Keratinocyte (primary cell): ENCODE measurements at places on chromosomes 16 and 17.

DNA sequence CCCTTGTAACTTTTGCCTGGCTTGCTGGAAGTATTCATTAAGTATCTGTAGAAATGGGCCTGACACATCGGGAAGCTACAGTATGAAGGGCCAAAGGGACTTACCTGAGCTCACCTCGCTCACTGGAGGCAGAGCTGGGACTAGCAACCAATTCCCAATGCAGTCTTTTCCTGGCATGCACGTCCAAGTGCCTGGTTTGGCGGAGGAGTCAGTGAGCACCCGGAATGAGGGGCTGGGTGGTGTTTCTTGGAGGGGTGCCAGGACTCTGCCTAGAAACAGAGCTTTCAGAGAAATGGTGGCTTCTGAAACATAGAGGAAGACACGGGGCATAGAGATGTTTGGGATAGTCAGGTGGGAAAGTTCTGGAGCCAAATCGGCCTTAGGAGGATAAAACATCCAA, 18.4 kb upstream of the GPRC5C start:
- no peak for DNase-seq

GRCh38 chr16:21326459-21326858, 48.4 kb upstream of the CRYM start:
- no peak for DNase-seq

DNA sequence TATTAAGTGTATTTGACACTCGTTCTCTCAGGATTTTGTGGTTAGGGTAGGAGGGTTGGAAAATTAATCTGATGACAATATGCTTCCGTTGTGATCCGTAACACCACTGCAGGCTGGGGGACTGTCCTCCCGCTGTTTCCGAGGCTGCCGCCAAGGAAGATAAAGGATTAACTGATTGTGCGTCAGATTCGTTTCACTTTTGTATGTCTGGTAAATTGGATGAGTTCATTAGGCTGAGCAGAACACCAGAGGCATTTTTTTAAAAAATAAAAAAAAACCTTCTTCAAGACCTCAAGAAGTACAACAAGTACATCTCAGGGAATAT, 486.7 kb upstream of the SALL1 start:
- peak; percentile 33 for DNase-seq

GRCh38 chr17:77679589-77679988, 278.9 kb upstream of the TNRC6C start:
- no peak for DNase-seq

DNA sequence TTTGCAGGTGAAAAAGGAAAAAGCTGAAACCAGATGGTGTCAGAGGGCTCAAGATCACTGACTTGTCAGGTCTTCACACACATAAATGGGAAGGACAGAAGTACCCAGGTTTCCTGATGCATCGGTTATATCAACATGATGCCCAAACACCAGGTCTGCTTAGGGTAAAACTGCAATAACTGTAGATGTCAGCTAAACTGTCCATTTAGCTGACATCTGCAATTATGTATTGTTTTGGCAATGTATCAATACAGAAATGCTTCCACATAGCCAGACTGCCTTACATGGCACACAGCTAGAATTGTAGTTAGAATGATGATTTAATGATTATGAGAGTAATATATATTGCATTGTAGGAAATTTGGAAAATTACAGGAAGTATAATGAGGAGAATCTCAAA, 5.0 kb downstream of the ACSM3 start:
- DNase-seq: no peak
